ENCODE measurements at places on chromosomes 16 and 17.

- H3K4me1 ChIP-seq: peaks cover 43% of the 10 kb centered on the region
- H3K4me3 ChIP-seq: peak within 1 kb of the TSS; percentile 96
- peaks cover 18% of the 10 kb centered on the region for H3K36me3 ChIP-seq
- no peaks in the 10 kb centered on the region for H3K27me3 ChIP-seq
- H3K27ac ChIP-seq: peak within 1 kb of the TSS; percentile 84
Observed at GRCh38 chr17:18258356-18259038, at the start of gene FLII. TSS of gene FLII (minus strand) at chr17:18258738. CDS start at chr17:18258690, 48 bp downstream.

DNA sequence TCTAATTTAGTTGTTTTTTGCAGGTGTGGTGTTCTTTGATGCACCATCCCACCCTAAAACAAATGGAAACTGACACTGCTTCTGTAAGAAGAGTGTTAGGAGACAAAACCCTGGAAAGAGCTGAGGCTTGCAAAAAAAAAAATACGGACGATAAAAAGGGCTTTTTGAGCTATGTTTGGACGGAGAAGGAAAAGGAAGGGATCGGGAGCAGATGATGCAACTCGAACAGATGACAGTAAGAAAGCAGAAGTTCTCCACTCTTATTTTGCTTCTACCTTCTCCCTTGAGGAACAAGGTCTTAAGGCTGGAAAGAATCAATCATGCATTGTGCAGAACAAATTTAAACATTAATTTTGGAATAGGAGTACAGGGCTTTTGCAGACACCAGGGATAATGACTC is 136.7 kb downstream of the MAF start:
- no peaks in the 10 kb centered on the region for H3K36me3 ChIP-seq
- no peak overlapping the region for H3K4me3 ChIP-seq
- H3K27ac ChIP-seq: no peak overlapping the region
- DNase-seq: no peak
- peaks cover 1% of the 10 kb centered on the region for H3K27me3 ChIP-seq

DNA sequence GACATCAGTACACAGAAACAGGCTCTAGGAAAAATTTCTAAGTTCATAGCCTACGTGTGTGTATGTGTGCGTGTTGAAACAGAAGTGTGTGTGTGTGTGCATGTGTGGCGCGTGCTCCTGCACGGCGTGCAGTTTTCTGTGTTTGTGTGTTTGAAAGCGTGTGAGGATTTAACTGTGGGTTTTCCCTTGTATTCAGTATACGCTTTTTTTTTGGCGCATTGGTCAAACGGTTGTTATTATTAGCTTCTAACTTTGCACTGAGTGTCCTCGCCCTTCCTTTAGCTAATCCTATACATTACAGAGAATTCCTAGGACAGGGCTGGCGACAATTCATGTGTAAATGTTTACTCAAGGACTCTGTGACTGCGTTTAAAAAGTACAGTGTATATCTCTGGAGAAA is 23.0 kb downstream of the TMC6 start:
- no peak overlapping the region for H3K27ac ChIP-seq
- no peak overlapping the region for H3K4me3 ChIP-seq
- no peak for DNase-seq
- peaks cover 14% of the 10 kb centered on the region for H3K4me1 ChIP-seq

GRCh38 chr17:36055921-36056520 is 8.1 kb upstream of the CCL18 start:
- H3K36me3 ChIP-seq: peaks cover 2% of the 10 kb centered on the region
- no peak overlapping the region for H3K27ac ChIP-seq

- DNase-seq: peak; percentile 56
- peaks cover 2% of the 10 kb centered on the region for H3K27me3 ChIP-seq
- no peak overlapping the region for H3K4me3 ChIP-seq
Observed at GRCh38 chr17:43578699-43579565, 32.8 kb upstream of the ETV4 start.

DNA sequence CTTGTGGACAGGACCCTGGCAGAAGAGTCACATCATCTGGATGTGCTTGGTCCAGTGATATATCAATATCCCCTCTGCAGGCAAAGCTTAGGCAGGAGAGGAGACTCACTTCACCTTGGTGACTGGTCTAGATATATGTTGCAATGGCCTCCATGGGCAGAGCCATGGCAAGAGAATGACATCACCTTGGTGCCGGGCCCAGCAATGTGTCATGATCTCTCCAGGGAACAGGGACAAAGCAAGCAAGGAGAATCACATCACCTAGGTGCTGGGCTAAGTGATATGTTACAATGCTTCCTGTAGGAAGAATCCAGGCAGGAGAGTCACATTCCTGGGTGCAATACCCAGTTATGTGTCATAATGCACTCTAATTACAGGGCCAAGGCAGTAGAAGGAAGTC is 2106.2 kb downstream of the TP53TG3F start:
- no peak for DNase-seq
- no peaks in the 10 kb centered on the region for H3K4me1 ChIP-seq
- no peak overlapping the region for H3K27ac ChIP-seq
- no peaks in the 10 kb centered on the region for H3K27me3 ChIP-seq
- no peaks in the 10 kb centered on the region for H3K36me3 ChIP-seq
- H3K4me3 ChIP-seq: no peak overlapping the region

DNA sequence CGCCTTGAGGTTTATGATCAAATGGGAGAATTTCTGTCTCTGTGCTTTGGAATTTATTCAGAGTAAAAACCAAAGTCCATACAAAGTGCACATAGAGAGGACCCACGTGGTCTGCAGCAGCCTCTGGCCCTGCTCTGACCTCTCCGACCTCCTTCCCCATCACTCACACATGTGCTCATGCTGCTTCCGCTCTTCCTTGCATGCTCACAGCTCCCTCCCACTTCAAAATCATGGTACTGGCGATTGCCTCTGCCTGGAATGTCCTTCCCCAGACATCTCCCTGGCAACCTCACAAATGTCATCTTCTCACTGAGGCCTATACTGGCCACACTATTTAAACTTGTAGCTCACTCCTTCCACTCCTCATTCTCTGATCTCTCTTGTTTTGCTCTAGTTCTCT is 418.0 kb downstream of the CA10 start:
- H3K4me3 ChIP-seq: no peak overlapping the region
- no peaks in the 10 kb centered on the region for H3K36me3 ChIP-seq
- H3K27ac ChIP-seq: no peak overlapping the region
- DNase-seq: no peak
- H3K27me3 ChIP-seq: no peaks in the 10 kb centered on the region

DNA sequence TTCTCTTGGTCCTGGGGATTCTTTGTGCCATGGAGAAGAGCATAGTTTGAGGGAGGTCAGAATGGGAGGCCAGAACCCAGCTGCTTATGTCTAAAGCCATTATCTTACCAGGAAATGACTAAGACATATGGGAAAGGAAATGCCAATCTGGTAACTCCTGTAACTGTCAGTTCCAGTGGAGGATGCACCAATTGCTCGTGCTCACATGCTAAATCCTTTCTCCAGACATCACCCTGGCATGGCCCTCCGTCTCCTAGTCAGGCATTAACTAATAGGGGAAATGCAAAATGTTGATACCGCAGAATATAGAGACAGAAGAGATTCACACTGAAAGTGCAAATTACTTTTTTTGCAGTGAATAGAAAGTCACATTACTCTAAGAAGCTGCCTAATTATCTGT is 255.6 kb upstream of the HSBP1 start:
- no peaks in the 10 kb centered on the region for H3K36me3 ChIP-seq
- DNase-seq: no peak
- no peaks in the 10 kb centered on the region for H3K4me1 ChIP-seq
- H3K27ac ChIP-seq: no peak overlapping the region
- H3K27me3 ChIP-seq: no peaks in the 10 kb centered on the region
- no peak overlapping the region for H3K4me3 ChIP-seq

DNA sequence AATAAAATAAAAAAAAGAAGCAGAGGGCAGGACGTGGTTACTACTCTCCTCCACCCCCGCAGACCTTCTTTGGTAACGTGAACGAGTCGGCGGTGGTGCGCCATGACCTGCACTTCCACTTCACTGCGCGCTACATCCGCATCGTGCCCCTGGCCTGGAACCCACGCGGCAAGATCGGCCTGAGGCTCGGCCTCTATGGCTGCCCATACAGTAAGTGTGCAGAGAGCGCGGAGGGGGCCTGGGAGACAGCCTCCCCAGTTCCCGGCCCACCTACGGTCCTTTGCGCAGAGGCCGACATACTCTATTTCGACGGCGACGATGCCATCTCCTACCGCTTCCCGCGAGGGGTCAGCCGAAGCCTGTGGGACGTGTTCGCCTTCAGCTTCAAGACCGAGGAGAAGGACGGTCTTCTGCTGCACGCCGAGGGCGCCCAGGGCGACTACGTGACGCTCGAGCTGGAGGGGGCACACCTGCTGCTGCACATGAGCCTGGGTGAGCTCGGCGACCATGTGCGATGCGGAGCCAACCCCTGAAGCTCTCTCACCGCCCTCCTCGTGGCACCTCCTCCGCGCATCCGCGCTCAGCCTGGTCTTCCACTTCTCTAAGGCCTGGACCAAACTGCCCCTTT is 2.7 kb downstream of the CNTNAP1 start:
- H3K27ac ChIP-seq: no peak overlapping the region
- peaks cover 2% of the 10 kb centered on the region for H3K36me3 ChIP-seq
- no peak for DNase-seq
- peaks cover 28% of the 10 kb centered on the region for H3K27me3 ChIP-seq
- peaks cover 29% of the 10 kb centered on the region for H3K4me1 ChIP-seq
- no peak overlapping the region for H3K4me3 ChIP-seq

DNA sequence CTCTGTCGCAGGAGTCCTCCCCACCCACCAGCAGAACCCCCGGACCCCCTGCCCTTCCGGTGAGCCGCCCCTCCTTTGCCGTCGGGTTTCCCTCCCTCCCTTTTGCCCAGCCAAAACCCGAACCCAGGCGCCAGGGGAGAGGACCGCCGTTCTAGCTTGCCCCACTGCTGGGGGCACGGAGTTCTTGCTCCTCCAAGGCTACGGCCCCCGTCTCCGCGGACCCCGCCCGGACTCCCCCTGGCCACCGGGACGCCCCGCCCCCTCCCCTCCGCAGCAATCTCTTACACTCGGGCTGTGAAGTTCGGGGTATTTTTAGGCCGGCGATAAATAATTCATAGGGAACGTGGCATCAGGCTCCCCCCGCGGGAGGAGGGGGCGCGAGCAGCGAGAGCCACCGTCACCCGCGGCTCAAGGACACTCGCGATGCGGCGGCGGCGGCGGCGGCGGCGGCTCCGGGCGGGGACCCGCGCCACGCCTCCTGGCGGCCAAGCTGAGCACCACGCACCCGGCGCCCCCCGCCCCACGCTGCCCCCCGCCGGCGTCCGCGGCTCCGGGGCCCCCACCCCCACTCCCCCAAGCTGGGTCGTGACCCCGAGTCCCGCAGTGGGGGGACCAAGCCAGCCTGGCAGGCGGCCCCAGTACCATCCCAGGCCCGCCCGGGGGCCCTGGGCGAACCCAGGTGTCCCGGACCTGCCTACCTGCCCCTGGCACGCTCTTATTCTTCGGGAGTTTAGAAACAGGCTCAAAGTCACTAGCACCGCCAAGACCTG is at the start of gene GRIN2C:
Gene GRIN2C (minus strand): TSS at position 427 of the 770 bp plus-strand sequence. CDS start 4,793 bp downstream, outside the sequence.
- H3K27me3 ChIP-seq: peaks cover 50% of the 10 kb centered on the region
- DNase-seq: peak; percentile 38
- H3K27ac ChIP-seq: no peak within 1 kb of the TSS
- H3K4me3 ChIP-seq: peak within 1 kb of the TSS; percentile 50
- peaks cover 11% of the 10 kb centered on the region for H3K4me1 ChIP-seq

- H3K4me1 ChIP-seq: peaks cover 10% of the 10 kb centered on the region
- no peak overlapping the region for H3K4me3 ChIP-seq
- no peak for DNase-seq
- peak overlapping the region; percentile 29 for H3K27ac ChIP-seq
Observed at GRCh38 chr16:89000207-89000959, 23.4 kb upstream of the CBFA2T3 start.

DNA sequence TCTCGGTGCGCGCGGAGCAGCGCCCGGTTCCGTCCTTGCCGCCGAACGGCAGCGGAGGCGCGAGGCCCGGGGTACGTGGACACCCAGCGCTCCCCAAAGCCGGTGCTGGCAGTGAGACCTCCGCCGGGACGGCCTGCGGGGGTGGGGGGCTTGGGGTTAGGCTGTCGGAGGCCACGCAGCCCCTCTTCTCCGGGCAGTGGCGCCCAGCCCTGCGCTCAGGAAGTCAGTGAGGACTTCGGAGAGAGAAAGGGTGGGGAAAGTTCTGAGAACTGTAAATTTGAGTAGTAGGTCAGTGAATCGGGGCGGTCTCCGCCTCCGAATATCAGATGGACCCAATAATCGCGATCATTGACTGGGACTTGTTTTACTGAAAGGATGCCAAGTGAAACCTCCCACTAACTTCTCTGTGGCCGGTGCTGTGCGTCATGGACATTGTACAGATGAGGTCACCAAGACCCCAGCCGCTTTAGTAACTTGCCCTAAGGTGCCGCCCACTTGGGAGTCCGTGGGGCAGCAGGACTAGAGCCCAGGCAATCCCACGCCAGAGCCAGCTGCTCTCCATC is 468 bp downstream of the IL4R start:
- peak overlapping the region; percentile 96 for H3K27ac ChIP-seq
- H3K36me3 ChIP-seq: peaks cover 33% of the 10 kb centered on the region
- H3K4me1 ChIP-seq: peaks cover 48% of the 10 kb centered on the region
- no peaks in the 10 kb centered on the region for H3K27me3 ChIP-seq
- DNase-seq: peak; percentile 83

Measured in activated CD4-positive, alpha-beta memory T cell treated with anti-CD3 and anti-CD28 coated beads for 36 hours (primary cell).